Fibroblast of villous mesenchyme (primary cell): ENCODE measurements at places on chromosomes 12 and 14.

DNA sequence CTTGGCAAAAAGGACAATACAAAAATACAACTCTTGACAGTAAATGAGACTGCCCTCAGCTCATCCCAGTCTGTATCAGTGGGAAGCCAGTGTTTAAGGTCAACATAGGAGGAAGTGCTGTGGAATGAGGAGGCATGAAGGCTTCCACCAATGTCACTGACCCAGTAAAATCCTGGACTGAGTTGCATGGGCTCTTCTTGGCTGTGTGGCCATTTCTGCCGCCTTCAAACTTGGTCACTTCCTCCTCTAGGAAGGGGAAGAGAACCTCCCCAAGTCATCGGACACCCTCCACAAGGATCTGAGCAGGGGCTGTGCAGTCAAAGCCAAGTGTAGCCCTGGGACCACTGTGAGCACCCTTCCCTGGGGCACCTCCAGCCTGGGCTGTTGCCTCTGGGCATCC is 11.9 kb downstream of the GPR68 start:
- no peak for DNase-seq

- DNase-seq = no peak
Observed at GRCh38 chr12:58387199-58387598, 445.8 kb downstream of the ATP23 start.

DNA sequence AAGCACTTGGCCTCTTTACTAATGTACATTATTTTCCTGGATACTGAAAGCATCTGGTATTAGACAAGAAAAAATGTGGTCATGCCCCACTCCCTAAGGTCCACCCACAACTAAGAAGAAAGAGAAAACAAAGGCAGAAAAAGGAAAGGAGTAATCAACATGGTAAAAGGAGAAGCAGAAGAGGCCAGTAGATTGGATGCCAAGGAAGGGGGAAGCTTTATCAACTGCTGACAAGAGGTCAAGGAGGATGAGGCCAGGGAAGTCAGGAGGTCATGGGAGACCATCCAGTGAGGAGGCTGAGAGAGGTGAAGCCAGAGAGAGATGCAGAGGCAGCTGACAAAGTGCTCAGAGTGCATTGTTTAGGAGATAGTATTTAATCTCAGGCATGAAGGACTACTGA is 383.5 kb downstream of the ZFP36L1 start:
- DNase-seq = no peak

DNA sequence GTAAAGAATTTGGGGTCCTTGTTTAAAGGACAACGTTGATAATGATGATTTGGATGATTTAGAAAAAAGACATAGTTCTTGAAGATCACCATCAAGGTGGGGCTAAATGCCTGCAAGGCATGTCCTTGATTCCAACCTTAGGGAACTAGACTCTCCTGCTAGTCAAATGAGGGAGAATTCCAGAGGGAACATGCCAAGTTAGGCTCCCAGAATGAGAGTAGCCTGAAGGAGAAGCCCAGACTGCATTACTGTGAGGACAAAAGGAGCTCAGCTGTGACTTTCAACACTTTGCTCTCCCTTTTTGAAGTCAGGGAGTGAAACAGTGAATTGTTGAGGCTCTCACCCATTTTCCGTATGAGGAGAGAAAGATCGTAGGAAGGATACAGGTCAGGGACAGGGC is 95.2 kb upstream of the TBX3 start:
- DNase-seq = no peak

- no peak for DNase-seq
Observed at GRCh38 chr12:110896559-110896958, 23.8 kb downstream of the MYL2 start.

GRCh38 chr12:46549527-46550265 is 177.1 kb upstream of the SLC38A2 start:
- DNase-seq = peak; percentile 96

DNA sequence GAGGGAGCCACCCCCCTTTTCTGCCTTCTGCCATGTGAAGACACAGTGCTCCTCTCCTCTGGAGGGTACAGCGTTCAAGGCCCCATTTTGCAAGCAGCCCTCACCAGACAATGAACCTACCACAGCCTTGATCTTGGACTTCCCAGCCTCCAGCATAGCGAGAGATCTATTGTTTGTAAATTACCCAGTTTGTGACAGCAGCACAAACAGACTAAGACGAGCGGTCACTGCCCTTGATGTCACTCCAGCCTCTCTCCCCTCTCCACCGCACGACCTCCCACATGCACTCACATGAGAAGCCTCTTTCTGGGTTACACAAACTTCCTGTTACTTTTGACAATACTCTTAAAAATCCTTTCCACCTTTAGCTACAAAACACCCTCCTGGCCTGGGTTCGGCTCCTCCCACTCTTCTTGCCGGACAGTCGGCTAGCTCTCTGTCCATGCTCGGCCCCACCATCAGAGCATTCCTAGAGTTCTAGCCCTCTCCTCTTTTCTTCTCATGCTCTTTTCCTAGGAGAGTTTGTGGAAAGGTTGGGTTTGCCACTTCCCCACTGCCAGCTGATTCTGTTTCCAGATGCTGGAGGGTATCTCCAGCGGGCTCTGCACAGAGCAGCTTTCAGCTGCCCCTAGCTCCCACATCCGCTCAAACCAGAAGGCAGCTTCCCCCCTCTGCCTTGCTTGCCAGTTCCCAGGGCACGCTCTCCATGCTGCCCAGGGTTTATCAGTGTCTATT is 124.3 kb downstream of the FOXN3 start:
- DNase-seq = no peak

DNA sequence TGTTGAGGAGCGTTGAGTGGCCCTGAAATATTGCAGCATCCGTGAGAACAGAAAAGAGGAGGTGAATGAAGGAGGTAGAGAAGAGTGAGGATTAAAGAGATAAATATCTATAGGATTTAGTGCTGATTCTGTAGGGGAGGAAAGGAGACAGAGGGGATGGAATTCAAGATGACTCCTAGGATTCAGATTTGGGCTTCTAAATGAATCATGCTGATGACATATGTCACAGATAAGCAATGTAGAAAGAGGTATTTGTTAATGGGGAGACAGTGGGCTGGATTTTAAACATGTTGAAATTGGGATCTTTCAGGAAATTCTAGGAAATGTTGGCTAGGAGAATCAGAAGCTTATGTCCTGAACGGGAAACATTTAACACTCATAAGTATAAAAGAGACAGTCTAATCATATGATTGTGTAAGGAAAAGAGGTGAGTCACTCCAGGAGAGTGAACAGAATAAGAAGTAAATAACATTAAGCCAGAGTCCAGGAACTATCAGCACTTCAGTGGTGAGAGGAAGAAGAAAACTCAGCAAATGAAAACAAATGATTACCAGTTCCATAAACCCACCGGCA is 58.1 kb upstream of the DIO2 start:
- DNase-seq = peak; percentile 70

DNA sequence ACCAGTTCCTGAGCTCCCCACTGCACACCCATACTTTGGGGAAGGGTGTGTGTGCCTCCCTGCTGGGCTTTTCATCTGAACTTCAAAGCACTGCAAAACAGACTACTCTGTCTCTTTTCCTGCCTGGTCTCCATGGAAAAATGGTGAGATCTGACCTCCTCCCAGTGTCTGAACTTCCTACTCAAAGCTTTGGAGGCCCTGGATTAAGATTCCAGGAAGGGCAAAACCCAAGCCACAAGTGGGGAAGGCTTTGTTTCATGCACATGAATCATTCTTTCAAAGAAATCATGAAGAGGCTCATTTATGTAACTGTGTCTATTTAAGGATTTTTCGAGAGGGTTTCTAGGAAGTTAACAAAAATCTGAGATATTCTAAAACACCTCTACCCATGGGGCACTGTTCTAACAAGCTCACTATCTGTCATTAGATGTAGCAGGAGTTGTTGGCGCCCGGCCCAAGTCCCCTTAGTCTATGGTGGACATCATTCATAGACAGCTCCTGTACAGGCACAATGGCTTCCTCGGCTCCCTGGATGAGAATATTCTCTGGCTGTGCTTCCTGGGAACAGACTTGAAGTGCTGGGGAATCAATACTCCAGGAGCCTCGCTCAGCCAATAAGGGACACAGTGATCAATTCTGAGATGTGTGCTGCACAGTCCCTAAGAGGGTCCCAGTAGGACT is 224.0 kb downstream of the KTN1 start:
- no peak for DNase-seq

DNA sequence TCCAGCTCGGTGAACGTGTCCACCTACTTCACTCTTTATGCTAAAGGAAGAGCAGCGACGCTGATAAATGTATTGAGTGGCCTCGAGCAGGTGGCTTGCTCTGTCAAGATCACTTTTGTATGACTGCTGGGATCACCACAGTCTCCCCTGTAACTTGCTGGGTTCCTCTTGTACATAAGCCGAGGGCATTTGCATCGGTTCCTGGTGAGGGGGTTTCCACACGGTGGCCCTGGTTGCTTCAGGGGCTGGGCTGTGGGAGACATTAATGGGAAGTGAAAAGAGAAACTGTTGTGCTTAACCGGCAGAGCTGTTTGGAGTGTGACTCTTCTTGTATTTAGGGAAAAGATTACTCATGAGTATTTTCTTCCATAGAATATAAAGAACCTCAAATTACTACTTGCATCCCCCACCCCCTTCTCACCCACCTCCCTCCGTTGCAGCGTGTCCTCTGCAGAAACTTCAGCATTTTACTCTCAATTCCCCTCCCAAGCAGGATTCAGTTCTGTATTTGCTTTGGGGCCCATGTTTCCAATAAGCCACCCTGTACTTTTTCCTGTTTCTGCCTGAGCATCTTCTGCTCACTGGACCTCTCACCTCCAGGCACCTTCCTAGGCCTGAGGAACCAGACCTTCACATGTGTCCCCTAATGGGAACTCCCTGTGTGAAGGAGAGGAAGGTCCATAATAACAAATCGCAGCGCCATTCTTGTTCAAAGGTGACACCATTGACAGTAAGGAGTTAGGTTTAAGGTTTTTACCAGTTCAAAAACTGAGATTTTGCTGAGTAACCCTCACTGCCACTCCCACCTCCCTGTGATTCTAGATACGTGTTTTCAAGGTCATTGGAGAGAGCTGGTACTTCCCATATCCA is 187.0 kb downstream of the ETV6 start:
- no peak for DNase-seq

GRCh38 chr14:65242732-65243134 is 140.4 kb upstream of the MAX start:
- no peak for DNase-seq

GRCh38 chr12:108856428-108857157 is 790 bp downstream of the SSH1 start:
- peak; percentile 81 for DNase-seq

DNA sequence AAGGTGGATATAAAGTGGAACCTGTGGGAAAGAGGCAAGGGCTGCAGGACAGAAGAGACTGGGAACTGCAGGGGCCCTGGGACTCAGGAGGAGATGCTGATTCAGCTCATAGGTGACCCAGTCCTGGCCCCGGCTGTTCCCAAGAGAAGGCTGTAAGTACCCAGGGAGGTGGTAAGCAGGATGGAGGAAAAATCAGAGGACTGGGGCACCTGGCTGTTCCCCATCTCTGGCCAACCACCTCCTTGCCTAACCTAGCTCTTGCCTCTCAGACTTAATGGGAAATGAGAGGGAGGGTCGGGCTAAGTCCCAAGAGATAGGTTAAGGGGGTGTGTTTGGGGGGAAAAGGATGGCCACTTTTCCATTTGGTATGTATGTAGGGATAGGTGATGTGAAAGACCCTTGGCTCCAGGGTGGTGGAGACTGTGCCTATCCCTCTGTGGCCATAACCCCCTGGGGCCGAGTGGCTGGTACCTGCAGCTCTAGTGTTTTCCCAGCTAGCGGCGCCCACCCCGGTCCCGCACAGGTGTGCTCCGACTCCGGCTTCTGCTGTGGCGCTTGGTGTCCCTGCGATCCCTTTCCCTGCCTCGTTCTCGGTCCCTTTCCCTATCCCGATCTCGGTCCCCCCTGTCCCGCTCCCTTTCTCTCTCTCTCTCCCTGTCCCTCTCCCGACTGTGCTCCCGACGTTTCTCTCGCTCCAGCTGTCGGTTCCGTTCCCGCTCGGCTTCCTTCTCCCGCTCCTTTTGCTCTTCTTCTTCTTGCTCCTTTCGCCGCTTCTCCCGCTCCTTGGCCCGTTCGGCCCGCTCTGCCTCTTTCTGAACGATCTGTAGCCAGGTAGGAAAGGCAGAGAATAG is 1.6 kb upstream of the CDH24 start:
- DNase-seq = no peak
